ENCODE measurements at places on chromosomes 4 and X.
A peak's percentile ranks its signal among the peaks of the same experiment; 100 is the strongest.

DNA sequence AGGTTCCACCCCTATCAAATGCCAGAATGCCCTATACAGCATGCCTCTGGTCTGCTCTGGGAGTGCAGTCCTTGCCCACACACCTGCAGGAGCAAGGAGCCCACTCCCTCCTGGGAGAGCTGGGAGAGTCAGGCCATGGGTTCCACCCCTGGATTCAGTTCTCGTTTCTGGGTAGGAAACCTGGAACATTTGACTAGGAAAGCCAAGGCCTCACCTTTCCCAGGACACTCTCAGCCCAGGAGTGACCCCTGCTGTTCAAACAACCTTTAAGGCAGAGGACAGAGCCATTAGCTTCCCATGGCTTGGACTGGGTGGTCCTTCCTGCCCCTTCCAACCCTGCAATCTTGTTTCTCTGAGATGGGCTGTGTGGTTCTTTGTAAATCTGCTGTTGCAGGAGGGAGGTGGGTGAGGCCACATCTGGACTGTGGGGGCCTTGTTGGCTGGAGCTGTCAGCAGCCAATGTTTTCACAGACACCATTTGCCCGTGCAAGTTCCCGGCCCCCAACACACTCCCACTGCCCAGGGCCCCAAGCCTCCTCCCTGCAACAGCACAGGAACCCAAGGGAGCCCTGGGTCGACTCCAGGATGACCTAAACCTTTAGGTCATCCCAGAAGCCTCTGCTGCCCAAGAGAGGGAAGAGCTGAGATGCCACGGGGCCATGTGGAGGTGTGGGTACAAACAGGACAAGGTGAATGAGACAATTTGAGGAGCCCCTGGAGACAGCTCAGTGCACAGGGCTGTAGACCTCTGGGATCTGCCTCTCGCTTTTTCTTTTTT, 104.4 kb downstream of the PJA1 start:
- peak; percentile 57 for DNase-seq

GRCh38 chrX:30533266-30533665, 44.3 kb downstream of the TASL start:
- no peak for DNase-seq

GRCh38 chr4:159235779-159236368, 133.0 kb downstream of the RAPGEF2 start:
- no peak for DNase-seq

GRCh38 chr4:24303926-24304325, 280.4 kb downstream of the DHX15 start:
- no peak for DNase-seq

GRCh38 chr4:124337874-124338273, 374.7 kb downstream of the ANKRD50 start:
- peak; percentile 67 for DNase-seq

- no peak for DNase-seq
Measured at GRCh38 chr4:7532043-7532442, 97.3 kb upstream of the PSAPL1 start.

- DNase-seq = no peak
Measured at GRCh38 chr4:7306986-7307385, 114.6 kb downstream of the SORCS2 start.

DNA sequence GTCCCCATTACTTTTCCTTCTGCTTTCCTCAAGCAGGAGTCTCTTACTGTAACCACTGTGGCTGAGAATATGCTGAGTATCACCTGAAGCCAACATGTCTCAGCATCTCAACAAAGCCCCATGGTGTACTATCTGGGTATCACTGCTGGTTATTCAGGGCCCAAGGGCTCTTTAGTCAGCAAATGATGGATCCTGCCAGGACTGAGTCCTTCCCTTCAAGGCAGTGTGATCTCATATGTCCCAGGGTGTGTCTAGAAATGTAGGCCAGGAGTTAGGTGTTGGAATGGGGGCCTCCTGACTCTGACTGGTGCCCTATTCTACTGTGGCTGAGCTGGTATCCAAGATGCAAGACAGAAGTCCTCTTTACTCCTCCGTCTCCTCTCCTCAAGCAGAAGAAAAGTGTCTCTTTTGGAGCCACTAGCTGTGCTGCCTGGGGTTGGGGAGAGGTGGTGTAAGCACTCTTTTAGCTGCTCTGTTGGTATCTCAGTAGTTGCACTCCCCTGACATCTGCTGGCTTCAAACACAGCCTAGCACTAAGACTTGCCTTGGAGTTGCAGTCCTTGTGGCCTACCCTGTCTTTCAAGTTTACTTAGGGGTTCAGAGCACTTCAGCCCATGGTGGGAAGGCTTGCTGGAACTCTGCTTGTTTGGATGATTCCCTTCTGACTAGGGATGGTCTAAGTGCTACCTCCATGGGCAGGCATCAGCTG, 28.6 kb downstream of the OCIAD2 start:
- DNase-seq = no peak

- peak; percentile 62 for DNase-seq
Measured at GRCh38 chrX:68684291-68684918, 36.9 kb downstream of the STARD8 start.

DNA sequence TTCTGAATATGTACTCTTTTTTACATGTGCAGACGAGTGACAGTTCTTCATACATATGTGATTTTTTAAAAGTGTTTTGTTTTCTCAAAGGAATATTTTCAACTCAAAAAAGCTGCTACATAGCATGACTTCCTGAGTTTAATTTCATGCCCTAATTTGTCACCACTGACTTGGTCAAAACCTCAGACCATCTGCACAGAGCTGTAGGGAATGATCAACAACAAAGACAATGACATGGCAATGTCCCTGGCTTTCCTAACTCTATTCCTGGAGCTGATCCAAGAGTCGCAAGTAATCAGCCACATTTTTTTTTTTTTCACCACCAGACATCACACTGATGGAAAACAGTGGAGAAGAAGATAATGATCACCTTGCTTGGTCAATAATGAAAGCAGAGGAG, 97.7 kb downstream of the TMA16 start:
- no peak for DNase-seq

GRCh38 chrX:111869639-111870034, 6.3 kb upstream of the TRPC5OS start:
- peak; percentile 43 for DNase-seq

GRCh38 chrX:35340465-35340864, 397.9 kb downstream of the FAM47B start:
- no peak for DNase-seq

GRCh38 chrX:12210196-12210815, 72.0 kb downstream of the FRMPD4 start:
- DNase-seq = peak; percentile 49

DNA sequence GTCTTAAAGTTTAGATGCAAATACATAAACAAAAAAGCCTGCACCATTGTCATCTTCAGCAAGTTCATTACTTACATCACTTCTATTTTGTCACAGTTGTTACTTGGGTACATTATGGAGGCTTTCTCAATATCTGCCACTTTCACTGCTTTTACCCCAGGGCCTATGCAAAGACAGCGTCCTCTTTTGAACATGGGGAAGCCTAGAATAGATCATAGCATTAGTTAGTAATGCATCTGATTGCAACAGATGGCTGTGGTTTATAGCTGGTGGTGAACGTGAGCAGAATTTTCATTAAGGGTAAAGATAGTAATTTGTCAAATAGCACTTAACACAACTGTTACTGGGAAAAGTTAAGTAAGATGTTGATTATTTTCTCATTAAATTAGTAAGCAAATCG, 729 bp downstream of the CXCL11 start:
- no peak for DNase-seq

DNA sequence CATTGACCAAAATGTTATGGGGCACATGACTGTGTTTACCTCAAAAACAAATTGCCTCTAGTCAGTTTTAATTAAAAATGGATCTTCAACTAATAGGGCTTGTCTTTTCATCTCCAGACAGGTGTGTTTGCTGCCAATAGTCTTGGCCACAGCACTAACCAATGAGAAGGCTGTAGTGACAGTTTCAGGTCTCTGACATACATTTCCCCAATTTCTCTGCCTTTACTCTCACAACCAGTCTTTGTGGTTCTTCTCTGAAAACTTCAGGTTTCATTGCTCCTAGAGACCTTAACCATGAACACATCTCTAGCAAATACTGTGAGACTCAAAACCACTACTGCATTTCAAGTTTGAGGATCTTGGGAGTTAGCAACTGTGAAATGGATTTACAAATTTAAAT, 3.5 kb upstream of the EDNRA start:
- DNase-seq = no peak

GRCh38 chr4:125091541-125091940, 223.2 kb upstream of the FAT4 start:
- DNase-seq = no peak

DNA sequence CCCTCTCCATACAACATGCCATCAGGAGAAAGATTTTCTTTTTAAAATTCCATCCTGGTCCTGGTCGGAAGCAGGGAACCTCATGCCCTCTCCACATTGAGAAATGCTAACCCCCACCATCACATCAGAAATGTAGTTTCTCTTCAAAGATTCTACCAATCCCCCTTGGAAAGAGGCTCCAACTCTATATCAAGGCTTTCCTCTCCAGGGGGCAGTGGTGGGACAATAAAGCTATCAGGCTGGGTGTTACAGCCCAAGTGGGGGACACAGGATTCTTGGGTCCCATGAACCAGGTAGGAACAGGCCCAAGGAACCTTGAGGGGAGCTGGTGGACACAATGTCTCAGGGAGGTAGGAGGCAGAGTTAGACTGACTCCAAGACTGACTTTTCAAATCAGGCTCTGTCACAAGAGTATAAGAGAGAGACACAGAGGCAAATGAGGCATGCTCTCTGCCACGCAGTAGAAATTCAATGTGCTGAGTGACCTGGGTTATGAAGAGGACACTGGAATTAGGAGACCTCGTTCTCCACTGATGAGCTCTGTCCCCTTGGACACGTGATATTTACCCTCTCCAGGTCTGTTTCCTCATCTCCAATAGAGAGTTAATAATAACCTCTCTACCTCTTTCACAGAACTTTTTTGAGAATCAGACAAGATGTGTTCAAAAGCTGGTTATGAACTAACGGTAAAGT, 4.5 kb downstream of the GJB1 start:
- no peak for DNase-seq

- no peak for DNase-seq
Measured at GRCh38 chr4:153045111-153045982, 109.2 kb downstream of the FHDC1 start.

DNA sequence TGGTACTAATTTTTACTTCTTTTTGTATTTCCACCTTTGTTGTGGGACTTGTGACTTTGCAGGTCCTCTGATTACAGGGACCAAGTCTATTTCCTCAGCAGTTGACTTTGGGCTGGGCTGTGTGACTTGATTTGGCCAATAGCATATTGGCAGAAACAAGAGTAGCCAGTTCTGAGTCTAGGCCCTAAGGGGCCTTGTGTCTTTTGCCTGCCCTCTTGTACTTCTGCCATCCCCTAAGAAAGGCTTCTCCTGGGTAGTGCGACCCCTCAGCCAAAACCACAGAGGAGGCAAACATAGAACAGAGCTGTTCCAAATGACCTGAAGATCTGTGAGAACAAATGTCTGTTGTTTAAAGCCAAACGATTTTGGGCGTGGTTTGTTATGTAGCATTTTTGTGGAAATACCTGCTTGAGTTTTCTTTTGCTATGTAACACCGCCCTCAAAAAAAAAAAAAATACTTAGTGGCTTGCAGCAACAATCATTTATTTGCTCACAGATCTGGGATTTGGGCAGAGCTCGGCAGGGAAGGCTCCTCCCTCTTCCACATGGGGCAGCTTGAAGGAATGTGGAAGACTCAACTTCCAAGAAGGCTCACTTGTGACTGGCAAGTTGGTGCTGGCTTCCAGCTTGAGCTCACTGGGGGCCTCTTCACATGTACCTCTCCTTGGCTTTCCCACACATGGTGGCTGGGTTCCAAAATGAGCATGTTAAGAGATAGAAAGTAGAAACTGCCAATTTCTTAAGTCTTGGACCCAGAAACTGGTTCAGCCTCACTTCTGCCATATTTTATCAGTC, 423.0 kb upstream of the CNKSR2 start:
- DNase-seq = no peak

DNA sequence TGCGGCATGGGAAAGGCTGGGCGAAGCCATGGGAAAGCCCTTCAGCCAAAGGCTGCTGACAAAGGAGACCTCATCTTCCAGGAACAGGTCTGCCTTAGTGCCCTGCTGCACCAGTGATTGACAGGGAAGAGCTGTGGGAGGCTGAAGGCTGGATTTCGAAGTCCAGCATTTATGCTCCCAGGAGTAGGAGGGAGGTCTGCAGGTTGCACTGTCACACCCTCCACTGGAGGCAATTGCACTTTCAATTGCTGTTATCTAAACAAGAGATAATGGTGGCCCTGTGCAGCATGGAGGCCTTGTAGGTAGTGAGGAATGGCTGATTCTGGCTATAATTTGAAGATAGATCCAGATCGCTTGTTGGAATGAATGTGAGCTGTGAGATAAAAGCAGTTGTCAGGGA, 43.7 kb downstream of the FAM114A1 start:
- DNase-seq = no peak

GRCh38 chr4:73021634-73022033, 47.9 kb downstream of the COX18 start:
- DNase-seq = no peak

DNA sequence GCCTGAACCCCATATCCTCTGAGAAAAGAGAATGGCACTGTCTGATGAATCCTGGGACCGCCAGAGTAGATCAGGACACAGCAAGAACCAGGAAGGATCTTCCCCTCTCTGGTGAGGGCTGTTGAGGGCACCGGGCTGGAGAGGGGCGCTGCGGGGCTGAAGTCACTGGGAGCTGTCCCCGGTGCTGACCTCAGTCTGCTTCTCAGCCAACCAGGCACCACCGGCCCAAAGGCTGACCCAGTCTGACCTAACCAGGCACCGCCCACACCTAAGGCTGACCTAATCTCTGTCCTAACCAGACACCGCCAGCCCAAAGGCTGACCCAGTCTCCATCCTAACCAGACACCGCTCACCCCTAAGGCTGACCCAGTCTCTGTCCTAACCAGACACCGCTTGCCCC, 82.8 kb downstream of the CPZ start:
- DNase-seq = peak; percentile 45

- no peak for DNase-seq
Measured at GRCh38 chr4:189291939-189292338, 648.7 kb upstream of the FRG1 start.

- DNase-seq = peak; percentile 82
Measured at GRCh38 chr4:10457255-10457801, at the start of gene ZNF518B. ZNF518B (minus strand) TSS chr4:10457426; CDS start chr4:10446328, 11,098 bp downstream.

- DNase-seq = no peak
Measured at GRCh38 chr4:147487616-147488015, 6.7 kb downstream of the EDNRA start.

DNA sequence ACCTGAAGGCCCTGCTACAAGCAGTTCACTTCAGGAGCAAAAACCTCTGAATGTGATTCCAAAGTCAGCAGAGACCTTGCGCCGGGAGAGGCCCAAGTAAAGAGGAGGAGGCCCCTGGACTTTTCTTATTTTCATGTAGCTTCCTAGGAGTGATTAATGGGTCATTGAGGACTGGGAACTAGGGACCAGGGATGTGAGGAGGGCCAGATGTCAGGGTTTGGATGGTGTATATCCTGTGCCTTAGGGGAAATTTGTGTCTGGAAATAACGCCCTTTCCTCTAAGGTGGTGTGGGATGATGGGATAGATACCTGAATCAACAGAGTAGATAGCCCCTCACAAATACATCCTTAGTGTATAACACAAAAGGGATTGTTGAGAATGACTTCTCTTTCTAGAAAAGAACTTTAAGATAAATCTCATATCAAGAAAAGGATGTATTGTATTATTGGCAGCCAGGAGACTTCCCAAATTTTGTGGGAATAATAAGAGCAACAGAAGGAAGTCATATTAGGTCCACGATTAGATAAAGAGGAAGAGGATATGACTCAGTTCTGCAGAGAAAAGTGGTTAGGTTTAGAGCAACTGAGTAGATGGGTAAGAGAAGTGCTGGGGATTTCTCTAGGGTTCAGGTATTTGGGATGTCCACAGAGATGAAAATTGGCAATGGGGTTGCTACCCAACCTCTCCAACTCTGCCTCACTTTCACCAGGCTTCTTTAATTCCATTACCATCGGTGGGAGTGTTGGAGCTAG, 1.1 kb downstream of the ITGB1BP2 start:
- DNase-seq = no peak
